ENCODE measurements at places on chromosomes 7 and 10. TPM values are rescaled to one million over a fixed set of nuclear protein-coding genes. Genes with fewer than 3 reads are reported as not detected.

ZNF746 gene
- 6.2 TPM for polyA plus RNA-seq

REPIN1 gene
- polyA plus RNA-seq = 35.9 TPM

PRSS2 gene
- 69.4 TPM for polyA plus RNA-seq

CALCR gene
- polyA plus RNA-seq = not detected

SLC26A3 gene
- polyA plus RNA-seq = not detected

URGCP gene
- polyA plus RNA-seq = 11.6 TPM

LHFPL3 gene
- polyA plus RNA-seq = not detected

MBL2 gene
- polyA plus RNA-seq = not detected

MACC1 gene
- polyA plus RNA-seq = 2.2 TPM

VSTM2A gene
- 0.23 TPM for polyA plus RNA-seq

CPA4 gene
- polyA plus RNA-seq = not detected

HOXA2 gene
- 1.2 TPM for polyA plus RNA-seq

FAM25C gene
- polyA plus RNA-seq = not detected

OR2A12 gene
- polyA plus RNA-seq = not detected

GIGYF1 gene
- polyA plus RNA-seq = 10.5 TPM

NAT16 gene
- polyA plus RNA-seq = not detected

EGFR gene
- polyA plus RNA-seq = 3.5 TPM

DGKI gene
- polyA plus RNA-seq = not detected

MCMBP gene
- polyA plus RNA-seq = 17.5 TPM

RNF148 gene
- not detected for polyA plus RNA-seq

MKI67 gene
- polyA plus RNA-seq = 4.5 TPM

AGMO gene
- polyA plus RNA-seq = 0.03 TPM

MYL10 gene
- not detected for polyA plus RNA-seq

TMEM229A gene
- 0.61 TPM for polyA plus RNA-seq

MOGAT3 gene
- not detected for polyA plus RNA-seq

MALRD1 gene
- 1.3 TPM for polyA plus RNA-seq

CPXM2 gene
- 0.46 TPM for polyA plus RNA-seq

TMEM213 gene
- polyA plus RNA-seq = 0.08 TPM

CYP3A4 gene
- polyA plus RNA-seq = 0.31 TPM

ADCY1 gene
- polyA plus RNA-seq = 1.1 TPM
